ENCODE measurements at places on chromosomes 12 and 14.

DNA sequence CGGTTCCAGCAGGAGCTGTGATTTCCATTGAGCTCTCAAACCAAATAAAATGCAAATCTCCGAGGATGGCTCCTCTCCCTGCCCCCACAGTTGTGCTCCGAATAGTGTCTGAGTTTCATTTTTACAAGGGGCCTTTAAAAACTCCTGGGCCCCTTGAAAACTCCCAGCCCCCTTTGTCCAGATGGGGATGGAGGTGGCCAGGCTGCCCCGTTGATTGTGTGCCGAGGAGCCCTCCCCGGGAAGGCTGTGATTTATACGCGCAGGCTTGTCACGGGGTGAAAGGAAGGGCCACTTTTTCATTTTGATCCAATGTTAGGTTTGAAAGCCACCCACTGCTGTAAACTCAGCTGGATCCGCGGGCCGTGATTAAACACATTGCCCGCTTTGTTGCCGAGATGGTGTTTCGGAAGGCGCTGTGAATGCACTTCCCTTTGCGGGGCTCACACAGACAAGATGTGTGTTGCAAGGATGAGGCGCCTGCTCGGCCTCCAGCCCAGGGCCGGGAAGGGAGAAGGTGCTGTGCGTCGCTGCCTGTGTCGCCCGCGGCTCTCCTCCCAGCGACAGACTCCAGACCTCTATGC is 98.8 kb downstream of the TMEM132C start:
- DNase-seq = no peak

DNA sequence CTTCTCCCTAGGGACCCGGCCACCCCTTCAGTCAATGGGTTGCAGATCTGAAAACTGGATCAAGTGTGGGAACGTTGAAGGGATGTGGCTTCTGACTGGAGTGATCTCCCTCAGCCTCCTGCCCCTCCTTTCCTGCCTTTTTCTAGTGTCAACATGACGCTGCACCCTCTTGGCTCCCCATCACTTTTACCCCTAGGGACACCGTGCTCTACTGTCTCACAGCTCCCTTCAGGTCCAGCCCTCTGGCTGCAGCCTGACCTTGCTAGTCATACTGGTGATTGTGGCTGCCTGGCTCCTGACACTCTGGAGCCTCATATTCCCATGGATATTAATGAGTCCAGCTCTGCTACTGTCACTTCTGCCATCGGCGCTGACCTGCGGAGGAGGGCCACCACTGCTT is 51.5 kb upstream of the RASSF3 start:
- DNase-seq = no peak

- DNase-seq = no peak
Measured at GRCh38 chr12:91241756-91242155, 59.1 kb upstream of the DCN start.

DNA sequence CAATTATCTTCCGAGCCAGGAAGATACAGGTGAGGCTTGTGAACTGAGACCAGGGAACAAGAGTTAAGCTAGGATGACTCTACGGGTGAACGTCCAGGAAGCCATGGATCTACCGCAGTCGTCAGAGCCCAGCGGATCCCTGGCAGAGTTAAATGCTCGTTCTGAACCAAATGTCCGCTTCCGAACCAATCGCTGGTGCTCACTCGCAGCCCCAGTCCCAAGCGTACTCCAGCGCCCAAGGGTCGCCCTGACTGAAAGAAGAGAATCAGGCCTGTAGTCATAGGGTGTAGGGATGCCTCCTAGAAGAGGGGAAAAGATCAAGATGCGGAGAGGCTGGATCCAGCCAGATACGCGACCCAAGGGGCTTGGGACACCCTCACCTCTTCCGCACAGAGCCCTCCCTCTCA is 283 bp downstream of the VIPAS39 start:
- no peak for DNase-seq

GRCh38 chr12:5586201-5586600 is 154.3 kb downstream of the NTF3 start:
- DNase-seq = no peak

- no peak for DNase-seq
Measured at GRCh38 chr12:87924149-87924548, 105.1 kb downstream of the C12orf50 start.

DNA sequence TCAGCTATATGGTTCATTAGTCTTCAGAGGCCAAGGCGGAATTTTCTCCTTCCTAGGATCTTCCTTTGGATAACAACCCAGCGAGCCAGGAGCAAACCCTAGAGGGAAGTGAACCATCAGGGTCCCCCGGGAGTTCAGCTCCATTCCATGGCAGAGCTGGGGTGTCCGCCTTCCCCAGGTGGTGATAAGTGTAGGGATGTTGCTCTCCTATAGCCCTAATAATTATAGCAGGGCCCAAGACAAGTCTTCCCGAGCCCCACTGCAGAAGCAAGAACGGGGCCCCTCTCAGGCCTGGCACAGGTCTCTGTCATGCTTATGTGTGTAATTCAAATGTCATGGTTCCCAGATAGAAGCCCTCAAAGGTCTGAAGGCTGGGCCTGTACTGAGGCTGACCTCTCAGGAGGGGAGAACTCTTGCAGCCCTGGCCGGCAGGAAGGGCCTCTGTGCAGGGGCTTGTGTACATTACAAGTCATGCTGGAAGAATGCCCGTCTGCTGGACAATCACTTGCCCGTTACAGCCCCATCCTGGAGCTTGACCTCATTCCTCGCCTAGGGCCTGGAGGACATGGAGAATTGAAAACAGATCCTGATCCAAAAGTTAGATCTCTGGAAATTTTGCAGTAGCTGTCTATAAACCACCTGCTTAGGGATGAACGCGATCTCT is 17.3 kb downstream of the LRTM2 start:
- DNase-seq = no peak

- no peak for DNase-seq
Measured at GRCh38 chr12:65323070-65323469, 44.6 kb downstream of the MSRB3 start.

GRCh38 chr14:64826333-64826732 is 53.4 kb downstream of the SPTB start:
- DNase-seq = no peak

DNA sequence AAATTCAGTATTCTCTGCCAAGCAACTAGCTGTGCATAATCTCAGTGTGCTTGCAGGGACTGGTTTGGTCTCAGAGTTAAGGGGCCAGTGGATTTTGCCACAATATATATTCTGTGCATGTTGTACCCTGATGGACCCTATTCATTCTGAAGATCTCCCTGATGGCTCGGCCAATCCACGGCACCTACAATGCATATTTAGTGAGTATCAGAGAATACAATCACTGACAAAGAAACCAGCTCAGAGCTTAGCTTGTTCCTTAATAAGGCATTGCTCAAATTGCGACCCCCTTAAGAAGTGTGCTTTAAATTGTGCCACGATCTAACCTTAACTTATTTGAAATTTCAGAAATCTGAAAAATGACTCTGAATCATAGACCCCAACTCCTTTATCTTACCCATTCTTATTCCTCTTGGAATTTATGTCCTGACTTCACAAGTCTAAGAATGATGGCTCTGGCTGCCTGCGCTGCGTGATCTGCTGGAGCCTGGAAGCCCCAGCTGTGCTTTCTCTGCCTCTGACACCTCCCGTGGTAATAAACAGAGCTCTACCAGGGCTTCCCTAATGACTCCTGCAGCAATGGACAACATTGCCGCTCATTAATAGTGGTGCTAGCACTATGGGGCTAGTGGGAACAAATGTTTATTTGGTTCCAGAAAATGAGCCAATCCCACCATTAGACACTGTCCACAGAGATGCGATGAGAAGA is 9.0 kb upstream of the DCAF4 start:
- no peak for DNase-seq

DNA sequence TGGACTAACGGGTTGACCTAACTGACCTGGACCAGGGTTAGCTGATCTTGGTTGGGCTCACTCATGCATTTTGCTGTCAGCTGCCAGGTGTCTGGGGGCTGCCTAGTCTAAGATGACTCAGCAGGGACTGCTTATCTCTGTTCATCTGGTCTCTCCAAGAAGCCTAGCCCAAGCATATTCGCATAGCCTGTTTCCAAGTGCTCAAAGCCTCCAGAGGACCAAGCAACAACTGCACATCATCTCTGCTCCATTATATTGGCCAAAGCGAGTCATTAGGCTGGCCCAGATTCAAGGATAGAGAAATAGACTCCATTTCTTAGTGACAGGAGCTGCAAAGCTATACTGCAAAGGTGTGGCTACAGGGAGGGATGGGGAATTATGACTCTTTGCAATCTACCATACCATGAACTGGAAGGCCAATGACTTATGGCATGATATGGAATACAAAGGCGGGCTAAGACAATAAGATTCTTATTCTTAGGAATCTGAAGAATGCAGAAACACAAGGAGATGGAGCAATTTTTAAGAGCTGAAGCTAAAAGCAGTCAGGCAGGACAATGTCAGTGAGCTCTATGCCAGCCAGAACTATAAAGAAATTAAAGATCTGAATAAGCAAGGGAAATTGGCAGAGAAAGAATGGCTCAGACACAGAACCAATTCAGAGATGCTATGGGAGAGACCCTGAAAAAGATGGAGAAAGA is 194.6 kb upstream of the FSCB start:
- DNase-seq = no peak

DNA sequence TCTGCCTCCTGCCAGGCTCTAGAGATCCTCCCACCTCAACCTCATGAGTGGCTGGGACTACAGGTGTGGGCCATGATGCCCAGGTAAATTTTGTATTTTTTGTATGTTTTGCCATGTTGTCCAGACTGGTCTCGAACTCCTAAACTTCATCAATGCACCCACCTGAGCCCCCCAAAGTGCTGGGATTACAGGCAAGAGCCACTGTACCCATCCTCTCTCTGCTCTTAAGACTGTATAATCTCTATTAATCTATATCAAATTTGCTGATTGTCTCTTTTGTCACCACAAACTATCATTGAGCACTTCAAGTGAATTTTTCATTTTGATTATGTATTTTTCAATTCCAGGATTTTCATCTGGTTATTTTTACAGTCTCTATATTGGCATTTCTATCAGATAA is 440.3 kb downstream of the NOVA1 start:
- no peak for DNase-seq

DNA sequence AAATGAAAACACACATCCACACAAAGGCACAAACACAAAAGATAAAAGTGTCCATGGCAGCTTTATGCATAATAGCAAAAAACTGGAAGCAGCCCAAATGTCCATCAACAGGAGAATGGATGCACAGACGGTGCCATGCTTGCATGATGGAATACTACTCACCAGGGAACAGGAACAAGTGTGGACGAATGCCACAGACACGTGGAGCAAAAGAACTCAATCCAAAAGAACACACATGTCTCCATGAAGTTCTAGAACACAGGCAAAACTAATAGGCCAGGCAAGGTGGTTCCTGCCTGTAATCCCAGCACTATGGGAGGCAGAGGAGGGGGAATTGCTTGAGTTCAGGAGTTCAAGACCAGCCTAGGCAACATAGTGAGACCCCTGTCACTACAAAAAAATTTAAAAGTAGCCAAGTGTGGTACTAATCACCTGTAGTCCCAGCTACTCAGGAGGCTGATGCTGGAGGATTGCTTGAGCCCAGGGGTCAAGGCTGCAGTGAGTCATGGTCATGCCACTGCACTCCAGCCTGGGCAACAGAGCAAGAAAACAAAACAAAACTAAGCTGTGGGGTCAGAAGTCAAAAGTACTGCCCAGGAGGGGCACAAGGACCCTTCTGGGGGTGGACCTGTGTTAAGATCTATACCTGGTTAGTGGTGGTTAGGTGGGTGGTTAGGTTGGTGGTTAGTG is 7.3 kb upstream of the TMEM119 start:
- no peak for DNase-seq

DNA sequence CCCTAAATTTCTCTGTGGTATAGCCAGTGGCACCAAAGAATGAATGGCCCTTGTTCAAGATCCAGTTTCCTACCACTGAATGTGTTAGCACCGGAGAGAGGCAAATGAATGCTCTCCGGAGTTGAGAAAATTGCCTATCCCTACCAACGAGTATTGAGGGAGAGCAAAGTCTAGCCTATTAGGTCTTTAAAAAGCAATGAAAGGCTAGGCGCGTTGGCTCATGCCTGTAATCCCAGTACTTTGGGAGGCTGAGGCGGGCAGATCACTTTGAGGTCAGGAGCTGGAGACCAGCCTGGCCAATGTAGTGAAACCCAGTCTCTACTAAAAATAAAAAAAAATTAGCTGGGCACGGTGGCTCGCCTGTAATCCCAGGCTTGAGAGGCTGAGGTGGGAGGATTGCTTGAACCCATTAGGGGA is 898 bp upstream of the RAB15 start:
- DNase-seq = no peak

GRCh38 chr14:35949920-35950513 is 123.9 kb downstream of the BRMS1L start:
- DNase-seq = no peak

GRCh38 chr12:109020796-109021380 is at the start of gene SVOP:
SVOP (minus strand) TSS chr12:109021068; CDS start chr12:109020868, 200 bp downstream.
- DNase-seq = no peak

DNA sequence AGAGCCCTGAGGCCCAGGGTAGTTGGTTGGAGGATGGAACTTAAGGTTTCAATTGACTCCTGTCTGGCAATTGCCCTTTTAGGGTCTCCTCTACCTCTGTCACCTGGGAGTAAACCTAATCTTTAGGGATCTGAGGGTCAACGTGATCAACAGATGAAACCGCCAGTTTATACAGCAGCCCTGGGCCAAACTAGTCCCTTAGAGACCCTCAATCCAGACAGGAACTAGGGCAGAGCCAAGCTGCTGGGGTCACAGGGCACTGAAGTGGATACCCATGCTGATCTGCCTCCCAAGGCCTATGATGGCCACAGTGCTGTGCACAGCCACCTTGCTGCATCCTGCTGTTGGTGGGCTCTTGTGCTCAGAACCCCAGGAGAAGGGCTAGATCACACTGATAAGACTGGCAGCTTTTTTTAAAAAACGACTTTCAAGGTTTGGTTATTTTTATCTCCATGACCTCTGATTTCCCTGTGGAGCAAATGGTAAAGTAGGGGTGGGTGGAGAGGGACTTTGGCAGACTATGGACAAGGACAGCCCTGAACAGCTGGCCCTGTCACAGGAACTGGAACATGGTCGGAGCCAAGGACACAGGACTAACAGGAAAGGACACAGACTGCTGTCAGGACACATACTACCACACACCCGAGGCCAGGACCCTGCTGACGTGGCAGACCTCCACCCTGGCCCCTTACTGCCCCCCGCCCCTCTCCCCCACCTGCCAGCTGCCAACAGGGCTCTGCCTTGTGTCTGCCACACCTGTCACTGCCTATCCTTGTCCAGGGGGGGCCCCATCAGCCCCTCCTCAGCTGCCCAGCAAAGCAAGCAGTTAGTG is 474 bp downstream of the FITM1 start:
- DNase-seq = no peak

Data from stimulated activated naive CD4-positive, alpha-beta T cell (primary cell).